ENCODE measurements at places on chromosomes 16 and 17.
A peak's percentile ranks its signal among the peaks of the same experiment; 100 is the strongest.

DNA sequence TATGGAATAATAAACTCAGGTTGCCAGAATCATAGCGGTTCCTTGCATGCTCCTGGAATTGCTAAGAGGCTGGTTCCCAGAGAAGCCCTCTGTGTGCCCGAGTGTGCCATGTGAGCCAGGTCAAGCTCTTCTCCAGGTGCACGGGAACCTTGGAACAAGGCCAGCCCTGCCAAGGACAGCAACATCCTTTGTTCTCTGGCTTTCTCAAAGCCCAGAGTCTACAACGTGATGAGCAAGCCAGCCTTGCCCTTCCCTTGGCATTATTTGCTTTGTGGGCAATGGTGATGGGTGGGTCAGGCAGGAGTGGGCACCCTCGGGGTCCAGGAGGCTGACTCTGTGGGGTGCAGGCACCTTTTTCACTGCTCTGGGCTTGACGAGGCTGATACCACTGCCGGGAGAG is 14.2 kb upstream of the SEC14L1 start:
- no peak for DNase-seq

GRCh38 chr16:30457743-30458560 is 12.3 kb upstream of the SEPHS2 start:
- no peak for DNase-seq

- DNase-seq = no peak
Measured at GRCh38 chr17:45132320-45132571, at the start of gene PLCD3. TSS of gene PLCD3 (minus strand) at chr17:45132515. CDS start at chr17:45132410, 105 bp downstream.

DNA sequence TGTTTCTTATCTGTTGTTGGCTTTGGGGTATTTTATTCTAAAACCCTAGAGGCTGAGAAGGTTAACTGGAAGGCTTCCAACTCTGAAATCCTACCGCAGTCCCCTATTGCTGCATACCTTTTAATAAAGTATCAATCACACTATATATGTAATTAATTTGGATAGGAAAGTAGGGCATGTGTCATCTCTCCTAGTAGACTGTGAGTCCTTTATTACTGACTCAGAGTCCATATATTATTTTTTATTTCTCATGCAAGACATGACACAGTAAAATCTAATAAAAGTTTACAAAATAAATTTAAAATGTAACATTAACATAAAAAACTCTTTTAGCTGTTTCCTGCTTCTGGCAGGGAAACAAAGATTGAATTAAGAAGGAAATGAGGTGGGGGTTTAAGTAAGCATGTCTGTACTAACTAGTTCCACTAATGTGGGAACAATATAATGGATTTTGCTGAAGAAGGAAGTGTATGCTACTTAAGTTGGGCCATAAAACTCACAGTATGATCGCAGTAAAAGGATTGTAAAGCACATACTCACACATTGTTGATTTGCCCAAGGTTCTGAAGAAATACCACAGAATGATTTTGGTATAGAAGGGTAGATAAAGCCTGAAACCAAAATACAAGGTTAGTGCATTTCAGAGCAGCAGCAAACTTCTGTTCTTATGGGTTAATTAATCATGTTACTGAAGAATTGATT is 97.6 kb upstream of the HLF start:
- DNase-seq = no peak

DNA sequence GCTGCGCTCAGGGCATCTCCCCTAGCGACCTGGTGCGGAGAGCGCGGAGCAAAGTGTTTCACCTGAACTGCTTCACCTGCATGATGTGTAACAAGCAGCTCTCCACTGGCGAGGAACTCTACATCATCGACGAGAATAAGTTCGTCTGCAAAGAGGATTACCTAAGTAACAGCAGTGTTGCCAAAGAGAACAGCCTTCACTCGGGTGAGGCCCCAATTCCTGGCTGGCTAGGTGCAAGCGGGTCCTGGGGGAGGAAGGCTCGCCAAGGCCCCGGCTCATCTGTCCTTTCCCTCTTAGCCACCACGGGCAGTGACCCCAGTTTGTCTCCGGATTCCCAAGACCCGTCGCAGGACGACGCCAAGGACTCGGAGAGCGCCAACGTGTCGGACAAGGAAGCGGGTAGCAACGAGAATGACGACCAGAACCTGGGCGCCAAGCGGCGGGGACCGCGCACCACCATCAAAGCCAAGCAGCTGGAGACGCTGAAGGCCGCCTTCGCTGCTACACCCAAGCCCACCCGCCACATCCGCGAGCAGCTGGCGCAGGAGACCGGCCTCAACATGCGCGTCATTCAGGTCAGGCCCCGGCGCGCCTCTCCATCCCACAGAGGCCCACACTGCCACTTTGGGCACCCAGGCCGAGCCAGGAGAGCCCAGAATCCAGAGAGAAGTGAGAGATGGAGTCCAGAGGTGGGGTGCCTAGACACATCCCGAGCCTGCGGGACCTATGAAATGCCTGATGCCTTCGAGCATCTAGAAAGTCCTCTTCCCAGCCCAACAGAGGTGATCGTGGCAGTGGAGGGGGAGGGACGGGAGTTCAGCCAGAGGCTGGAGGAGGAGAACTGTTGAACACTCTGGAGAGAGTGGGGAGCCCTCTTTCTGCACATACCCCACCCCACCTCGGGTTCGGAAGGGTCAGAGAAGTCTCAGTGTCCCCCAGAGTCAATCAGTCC is 3.3 kb downstream of the LHX1 start:
- DNase-seq = no peak

DNA sequence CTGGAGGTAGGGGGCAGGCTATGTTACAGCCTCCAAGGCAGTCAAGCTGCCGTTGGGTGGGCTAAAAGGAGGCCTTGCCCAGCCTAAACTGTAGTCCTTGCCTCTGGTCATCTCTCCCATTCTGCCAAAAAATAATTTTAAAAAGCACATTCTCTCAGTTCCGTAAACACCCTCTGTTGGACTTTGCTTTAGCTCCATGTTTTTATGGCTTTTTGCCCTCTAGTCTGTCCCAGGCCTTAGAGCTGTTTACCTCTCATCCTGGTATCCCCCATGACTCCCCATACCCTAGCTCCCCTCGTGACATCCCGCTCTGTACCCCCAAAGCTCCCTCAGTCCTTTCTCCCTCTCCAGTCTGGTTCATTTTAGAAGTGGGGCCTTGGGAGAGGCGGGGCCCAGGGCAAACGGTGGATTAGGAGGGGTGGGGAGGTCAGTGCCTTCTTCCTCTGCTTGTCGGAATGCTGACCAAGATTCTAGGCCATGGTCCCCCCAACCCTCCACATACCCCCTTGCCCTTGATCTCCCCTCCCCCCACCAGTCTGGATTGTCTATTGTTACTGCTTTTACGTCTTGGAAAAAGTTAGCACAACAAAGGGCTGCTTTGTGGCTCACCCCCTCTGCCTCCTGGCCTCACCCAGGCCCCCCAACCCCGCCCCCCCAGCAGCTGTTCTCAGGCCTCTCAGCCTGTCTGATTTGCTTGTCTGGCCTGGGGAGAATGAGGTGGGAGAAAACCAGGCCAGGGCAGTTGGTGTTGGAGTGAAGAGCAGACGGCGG is 18.4 kb downstream of the GJD3 start:
- DNase-seq = no peak

DNA sequence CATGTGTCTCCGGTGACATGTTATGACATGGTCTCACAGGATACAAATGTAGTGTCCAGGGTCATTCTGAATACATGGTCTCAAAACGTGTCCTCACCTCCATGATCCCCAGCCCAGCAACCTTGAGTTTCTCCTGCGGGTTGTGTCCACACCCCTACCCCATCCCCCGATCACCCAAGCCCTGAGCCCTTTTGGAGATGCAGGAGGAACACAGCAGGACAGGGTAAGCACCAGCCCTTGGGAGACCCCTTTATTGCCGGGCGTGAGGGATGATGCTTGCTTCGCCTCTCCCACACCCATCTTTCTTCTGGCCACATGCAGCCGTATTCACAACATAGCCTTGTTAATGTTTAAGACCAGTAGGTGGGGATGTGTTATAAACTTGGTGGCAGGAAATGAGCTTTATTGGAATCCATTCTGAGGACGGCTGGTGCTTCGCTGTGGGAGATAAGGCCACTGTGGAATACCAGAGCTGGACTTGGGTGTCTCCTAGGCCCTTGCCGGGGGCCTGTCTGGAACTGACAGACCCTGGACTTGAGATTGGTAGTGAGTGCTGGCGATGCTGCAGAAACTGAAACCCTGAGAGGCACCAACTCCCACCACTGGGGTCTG is 5.5 kb downstream of the TMEM132E start:
- DNase-seq = no peak

DNA sequence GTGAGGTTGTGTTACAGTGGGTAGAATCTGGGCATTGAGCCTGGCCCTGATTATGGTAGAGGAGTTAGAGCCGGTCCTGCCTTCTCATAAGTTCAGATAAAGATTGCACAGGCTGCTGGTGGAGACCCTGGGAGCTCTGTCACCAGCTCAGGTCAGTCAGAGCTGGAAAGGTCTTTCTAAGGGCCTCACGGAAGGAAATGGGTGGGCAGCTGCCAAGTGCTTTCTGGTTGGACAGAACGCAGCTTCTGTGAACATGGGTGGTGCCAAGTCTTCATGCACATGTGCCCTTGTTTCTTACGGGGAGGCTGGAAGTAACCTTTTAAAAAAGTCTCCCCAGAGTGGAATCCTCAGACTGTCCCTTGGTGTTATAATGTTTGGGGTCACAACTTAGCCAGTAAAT is 14.9 kb downstream of the ALKBH5 start:
- no peak for DNase-seq

- DNase-seq = peak; percentile 78
Measured at GRCh38 chr17:72539981-72540897, 419.4 kb downstream of the SOX9 start.

DNA sequence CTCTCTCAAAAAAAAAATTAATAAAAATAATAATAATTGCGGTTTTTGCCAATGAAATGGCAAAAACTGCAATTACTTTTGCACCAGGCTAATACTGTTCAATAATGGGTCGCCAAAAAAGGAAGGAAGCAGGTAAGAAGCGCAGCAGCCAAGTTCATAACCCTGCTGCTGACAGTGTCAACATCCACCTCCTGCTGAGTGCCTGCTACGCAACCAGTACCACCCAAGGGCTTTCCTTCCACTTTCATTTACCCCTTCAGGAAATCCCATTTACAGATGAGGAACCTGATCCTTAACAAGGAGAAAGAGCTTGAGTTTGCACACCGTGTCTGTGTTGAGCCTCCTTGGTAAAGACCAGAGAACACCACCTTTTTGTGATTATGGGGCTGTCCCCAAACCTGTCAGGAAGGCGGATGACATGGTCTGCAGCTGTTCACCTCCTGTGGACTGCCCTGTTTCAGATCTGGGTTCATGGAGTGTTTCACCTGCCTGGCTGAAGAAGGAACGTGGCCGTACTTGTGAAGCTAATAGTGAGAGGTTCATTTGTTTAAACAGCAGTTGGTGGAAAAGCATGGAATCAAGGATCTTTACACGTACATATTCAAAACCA is 378.0 kb downstream of the SLC39A11 start:
- no peak for DNase-seq

DNA sequence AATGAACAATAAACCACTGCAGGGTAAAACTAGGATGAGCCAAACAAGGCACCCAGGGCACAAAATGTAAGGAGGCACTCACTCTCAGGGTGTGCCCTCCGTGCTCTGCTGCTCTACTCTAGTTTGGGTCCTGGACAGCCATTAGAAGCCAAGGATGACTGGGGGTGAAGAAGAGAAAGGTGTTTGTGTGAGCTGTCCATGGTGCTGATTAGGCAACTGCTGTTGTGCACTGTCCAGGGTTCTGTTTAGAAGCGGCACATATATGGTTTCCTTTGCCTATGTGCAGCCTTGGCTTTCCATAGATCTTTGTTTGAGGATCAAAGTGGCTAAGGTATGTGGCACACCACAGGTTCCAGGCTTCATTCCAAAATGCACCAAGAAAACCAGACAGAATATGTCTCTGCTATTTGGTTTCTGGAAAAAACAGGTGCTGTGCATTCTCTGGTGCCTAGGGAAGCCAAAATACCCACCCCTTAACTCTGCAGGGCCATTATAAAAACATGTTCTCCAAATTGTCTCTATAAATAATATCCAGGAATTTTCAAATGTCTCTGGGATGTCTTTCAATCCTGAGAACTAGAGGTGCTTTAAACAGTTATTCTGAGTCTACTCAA is 123.5 kb downstream of the CBLN1 start:
- DNase-seq = peak; percentile 13

GRCh38 chr16:57887711-57888110 is 83.2 kb downstream of the CNGB1 start:
- DNase-seq = no peak

- DNase-seq = no peak
Measured at GRCh38 chr17:33396818-33397217, 103.7 kb upstream of the ASIC2 start.

DNA sequence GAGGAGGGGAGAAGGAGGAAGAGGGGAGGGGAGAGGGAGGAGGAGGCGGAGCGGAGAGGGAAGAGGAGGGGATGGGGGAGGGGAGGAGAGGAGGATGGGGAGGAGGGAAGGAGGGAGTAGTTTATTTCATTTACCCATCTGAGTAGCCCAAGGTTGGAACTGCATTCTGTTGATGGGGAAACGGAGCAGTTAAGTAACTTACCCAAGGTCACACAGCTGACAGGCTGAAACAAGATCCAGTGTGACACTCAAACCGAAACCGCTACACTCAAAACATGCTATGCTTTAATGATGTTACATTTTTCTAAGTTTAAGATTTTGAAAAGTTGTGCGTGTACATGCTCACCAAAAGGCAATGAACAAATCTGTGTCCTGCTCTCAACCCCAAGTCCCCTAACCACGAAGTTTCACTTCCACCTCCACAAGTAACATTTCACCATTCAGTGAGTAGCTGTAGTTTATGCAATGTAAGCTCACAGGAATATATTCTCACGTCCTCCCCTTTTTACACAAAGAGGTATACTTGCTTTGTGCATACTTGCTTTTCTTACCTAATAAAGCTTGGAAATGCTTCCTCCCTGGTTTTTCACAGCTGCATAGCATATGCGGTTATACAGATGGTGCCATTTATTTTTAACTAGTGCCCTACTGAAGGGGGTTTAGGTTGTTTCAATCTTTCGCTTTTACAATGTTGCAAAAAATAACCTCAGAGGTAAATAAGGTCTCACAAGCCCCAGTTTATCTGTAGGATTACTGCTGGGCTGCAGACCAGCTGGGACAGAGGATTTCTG is 275.3 kb downstream of the PARN start:
- peak; percentile 90 for DNase-seq

- no peak for DNase-seq
Measured at GRCh38 chr16:70678898-70679670, 6.8 kb downstream of the MTSS2 start.

GRCh38 chr16:1818204-1818872 is 8.3 kb downstream of the HAGH start:
- no peak for DNase-seq

DNA sequence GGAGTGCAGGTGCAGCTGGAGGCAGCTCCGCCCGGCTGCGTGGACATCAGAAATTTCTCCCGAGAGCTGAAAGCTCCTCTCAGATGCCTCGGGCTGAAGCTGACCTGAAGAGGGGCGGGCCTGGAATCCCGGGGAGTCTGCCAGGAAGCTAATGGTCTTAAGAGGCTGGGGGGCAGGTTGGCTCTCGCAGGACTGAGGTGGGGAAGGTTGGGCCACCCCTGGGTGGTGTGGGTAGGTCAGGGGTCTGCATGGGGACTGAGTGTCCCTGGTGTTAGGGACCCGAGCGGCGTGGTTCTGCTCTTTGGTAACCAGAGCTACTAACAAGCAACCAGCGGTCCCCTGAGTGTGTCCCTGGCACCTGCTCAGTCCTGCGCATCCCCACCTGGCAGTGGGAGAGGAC is 3.5 kb downstream of the CHMP6 start:
- DNase-seq = no peak

GRCh38 chr17:49000943-49001342 is 3.8 kb downstream of the IGF2BP1 start:
- DNase-seq = peak; percentile 71

- no peak for DNase-seq
Measured at GRCh38 chr16:85573045-85573695, 40.0 kb upstream of the GSE1 start.

GRCh38 chr16:24525970-24526559 is 13.3 kb upstream of the RBBP6 start:
- DNase-seq = no peak
